ENCODE measurements at places on chromosomes 6 and 20.

GRCh38 chr6:168609026-168609685, 168.2 kb downstream of the SMOC2 start:
- no peak for DNase-seq

DNA sequence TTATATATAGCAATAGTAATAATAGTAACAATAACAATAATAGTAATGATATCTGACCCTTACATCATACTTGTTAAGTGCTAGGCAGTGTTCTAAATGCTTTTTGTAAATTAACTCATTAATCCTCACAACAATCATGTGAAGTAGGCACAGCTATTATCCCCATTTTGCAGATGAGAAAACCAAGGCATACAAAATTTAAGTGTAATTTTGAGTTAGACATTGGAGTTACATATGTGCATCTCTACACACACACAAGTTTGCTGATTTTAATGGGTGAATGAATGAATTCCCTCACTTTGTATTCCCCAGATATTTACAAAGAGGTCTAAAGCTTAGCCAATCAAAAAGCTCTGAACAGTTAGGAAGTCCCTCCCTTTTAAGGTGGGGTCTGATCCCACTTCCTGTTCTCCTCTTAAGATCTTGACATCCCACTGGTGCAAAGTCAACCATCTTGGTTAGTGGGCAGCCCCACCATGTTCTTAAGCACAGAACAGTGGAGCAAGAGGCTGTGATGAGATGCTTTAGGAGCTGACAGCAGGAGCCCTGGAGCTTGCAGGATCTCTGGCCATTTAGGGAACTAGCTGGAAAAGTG, 85.3 kb upstream of the FOXP4 start:
- no peak for DNase-seq

DNA sequence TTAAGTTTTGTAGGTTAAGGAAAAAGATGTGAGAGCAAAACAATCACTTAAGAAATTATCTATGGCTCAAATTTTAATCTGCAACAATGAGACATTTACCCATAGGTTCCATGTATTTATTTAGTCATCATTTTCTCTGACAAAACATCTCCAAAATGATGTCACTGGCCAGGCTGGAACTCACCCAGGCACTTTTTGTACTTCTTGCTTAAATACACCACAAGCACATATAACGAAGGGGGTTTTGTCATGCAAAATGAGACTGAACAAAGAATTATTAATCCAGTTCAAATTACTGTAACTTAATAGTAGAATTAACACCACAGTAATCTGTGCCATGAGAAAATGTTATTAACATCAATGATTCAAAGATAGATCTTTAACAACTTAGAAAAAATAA, 200.5 kb downstream of the PTPRK start:
- DNase-seq: no peak

- DNase-seq: no peak
These were observed 28.0 kb downstream of the OSBPL2 start for GRCh38 chr20:62266340-62266739.

DNA sequence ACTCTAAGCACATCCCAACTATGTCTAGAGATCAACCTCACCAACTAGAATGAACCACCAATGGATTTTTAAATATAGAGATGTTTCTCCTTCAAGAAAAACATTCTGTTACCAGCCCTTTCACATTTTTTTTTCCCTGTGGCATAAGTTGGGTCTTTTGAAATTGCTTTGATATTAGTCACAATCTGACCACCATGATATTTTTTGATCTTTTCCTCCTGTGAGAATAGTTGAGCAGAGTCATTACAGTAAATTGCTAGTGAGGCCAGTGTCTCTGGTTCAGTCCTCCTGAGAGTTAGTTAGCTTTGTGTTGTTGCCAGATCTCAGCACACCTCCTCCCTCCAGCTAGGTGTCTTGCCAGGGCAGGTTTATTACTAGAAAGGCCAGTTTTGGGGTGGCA, 79.7 kb upstream of the MYLIP start:
- DNase-seq: no peak

DNA sequence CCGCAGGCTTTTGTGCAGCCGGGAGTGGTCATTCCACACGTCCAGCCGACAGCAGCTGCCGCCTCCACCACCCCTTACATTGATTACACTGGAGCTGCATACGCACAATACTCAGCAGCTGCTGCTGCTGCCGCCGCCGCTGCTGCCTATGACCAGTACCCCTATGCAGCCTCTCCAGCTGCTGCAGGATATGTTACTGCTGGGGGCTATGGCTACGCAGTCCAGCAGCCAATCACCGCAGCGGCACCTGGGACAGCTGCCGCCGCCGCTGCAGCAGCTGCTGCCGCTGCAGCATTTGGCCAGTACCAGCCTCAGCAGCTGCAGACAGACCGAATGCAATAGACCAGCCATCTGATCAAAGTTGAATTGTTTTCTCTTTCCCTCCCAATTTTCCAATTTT, 10.6 kb downstream of the RBM24 start:
- DNase-seq: peak; percentile 5

- DNase-seq: no peak
These were observed 429.6 kb upstream of the PLCB4 start for GRCh38 chr20:8639112-8639778.

GRCh38 chr6:89828988-89829471, 650 bp upstream of the CASP8AP2 start:
- DNase-seq: peak; percentile 79

DNA sequence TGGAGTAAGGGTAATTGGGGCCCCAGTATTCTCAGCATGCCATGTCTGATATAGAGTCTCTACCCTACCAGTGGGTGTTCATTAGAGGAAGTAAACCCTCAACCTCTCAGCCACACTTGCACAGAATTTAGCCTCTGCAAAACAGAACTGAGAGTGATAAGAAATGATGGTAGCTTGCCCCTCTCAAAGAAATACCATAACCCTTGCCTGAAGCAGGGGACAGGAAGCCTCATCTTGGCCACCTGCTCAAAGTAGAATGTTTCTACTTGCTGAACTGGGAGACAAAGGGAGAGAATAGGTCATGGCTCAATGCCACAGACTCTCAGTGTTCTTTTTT, 33.7 kb downstream of the SPTLC3 start:
- no peak for DNase-seq

GRCh38 chr6:27758491-27758890, 153.7 kb downstream of the OR2B2 start:
- DNase-seq: no peak

GRCh38 chr6:117232196-117232595, 33.2 kb upstream of the VGLL2 start:
- no peak for DNase-seq

- no peak for DNase-seq
These were observed 36.9 kb upstream of the CD2AP start for GRCh38 chr6:47440719-47441118.

- peak; percentile 70 for DNase-seq
These were observed at the start of gene TRMT11 for GRCh38 chr6:125986301-125987025. Gene TRMT11, plus strand, starts transcription at chr6:125986540. Its CDS starts 11 bp downstream, at chr6:125986551.

GRCh38 chr20:31673943-31674463, 36.3 kb downstream of the COX4I2 start:
- DNase-seq: no peak

GRCh38 chr20:44582311-44583025, at the start of gene PKIG:
Gene PKIG, plus strand, starts transcription at chr20:44582579. Its CDS starts 31,978 bp downstream, at chr20:44614557.
- no peak for DNase-seq

DNA sequence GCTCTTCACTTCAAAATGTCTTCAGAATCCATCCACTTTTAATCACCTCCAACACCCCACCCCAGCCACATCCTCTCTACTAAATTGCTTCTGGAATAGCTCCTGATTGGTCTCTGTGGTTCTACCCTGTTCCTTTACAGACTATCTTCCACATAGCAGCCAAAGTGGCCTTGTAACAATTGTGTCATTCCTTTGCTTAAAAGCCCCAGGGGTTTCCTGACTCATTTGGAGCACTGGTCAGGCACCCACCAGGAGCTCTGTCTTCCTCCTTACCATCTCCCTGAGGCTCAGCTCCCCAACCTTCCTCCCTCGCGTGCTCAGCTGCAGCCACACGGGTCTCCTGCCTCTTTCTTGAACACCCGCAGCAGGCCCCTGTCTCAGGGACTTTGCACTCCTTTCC, 126.8 kb downstream of the HIVEP1 start:
- DNase-seq: no peak

DNA sequence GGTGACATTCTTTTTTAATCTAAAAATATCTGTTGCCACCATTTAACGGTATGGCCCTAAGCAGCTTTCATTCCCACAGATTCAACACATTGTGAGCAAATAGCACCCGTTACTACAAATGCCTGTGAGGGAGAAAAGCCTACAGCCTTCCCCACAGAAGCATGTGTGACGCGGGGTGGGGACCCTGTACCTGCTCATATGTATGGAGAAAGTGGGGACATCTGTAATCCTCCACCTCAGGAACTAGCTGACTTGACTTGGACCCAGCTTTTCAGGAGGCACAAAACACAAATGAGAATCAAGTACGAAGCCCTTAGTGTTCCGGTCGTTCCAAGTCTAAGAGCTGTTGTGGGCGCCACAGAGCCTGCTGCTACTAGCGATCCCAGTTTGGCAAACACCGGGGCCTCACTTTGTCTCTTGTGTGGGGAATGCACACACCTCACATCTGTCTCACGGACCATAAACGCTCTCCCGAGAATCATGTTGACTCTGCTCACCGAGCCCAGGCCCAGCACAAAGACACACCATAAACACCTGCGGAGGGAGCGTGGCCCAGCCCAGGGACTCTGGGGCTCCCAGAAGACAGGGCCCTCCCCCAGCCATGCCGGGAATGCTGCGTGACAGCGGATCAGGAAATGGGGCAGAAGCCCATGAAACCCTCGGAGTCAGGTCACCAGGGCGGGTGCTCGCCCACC, 21.6 kb downstream of the DLL1 start:
- peak; percentile 90 for DNase-seq

DNA sequence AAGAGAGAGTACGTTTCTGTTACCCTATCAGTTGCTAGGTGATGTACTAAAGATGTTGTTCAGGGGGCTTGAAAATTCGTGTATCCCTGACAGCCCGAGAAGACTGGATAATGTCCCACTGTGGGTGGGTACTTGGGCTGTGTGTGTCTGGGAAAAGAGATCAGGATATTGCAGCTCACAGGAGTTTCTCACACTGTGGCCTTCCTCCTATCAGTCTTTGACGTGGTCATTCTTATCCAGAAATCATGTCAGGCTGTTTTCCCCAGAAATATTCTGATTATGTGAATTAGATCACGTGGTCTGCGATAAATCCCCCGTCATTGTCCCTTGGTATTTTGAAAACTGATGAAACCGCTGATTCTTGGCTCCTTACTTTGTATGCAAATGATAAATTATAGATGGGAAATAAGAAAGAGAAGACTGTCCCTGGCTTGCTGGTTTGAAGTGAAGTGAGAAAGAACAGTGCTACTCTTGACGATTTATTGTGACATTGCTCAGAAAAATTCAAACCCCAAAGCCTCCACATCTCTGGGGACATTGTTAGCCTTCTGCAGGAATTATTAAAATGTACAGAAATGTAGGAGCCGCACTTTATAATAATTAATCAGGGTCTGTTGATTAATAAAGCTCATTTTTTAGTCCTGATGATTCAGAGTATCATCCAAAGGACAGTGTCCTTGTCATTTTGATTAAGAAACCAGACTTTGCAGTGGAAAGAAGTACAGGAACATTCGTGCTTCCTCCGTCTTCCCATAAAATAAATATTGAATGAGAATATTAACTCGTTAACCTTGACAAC, 167.5 kb upstream of the TSHZ2 start:
- DNase-seq: no peak

GRCh38 chr20:32435449-32436107, 77.4 kb downstream of the ASXL1 start:
- no peak for DNase-seq

DNA sequence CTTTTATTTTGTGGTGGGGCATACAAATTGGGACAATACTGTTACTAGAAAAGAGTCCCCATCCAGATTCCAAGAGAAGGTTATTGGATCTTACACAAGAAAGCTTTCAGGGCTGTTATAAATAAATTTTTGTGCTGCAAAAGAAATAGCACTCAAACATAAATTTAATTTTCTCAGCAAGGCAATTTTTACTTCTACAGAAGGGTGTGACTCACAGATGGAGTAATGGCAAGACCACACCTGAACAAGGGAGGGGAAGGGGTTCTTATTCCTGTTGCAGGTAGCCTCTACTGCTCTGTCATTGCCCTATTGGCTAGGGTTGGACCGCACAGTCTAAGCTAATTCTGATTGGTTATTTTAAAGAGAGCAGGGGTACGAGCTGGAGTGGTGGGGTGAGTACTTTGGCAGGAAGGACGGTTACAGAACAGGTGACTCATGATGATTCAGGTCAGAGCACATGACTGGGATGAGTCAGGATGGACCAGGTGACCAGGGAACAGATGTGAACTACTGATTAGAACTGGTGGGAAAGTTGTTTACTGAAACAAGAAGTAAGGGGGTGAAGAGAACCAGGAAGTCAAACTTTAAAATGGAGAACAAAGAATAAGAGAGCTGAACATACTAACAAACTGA, 41.1 kb downstream of the CNR1 start:
- no peak for DNase-seq

DNA sequence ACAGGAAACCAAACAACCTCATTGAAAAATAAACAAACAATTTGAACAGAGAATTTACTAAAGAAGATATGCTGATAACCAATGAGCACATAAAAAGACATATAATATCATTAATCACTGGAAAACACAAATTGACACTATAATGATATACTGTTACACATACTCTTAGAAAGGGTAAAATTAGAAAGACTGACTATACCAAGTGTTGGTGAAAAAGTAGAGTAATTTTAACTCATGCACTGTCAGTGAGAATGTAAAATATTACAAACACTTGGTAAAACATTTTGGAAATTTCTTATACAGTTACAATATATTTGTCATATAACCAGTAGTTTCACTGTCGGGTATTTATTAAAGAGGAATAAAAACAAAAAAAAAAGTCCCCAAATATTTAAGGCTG, 1139.2 kb upstream of the GJE1 start:
- DNase-seq: no peak

DNA sequence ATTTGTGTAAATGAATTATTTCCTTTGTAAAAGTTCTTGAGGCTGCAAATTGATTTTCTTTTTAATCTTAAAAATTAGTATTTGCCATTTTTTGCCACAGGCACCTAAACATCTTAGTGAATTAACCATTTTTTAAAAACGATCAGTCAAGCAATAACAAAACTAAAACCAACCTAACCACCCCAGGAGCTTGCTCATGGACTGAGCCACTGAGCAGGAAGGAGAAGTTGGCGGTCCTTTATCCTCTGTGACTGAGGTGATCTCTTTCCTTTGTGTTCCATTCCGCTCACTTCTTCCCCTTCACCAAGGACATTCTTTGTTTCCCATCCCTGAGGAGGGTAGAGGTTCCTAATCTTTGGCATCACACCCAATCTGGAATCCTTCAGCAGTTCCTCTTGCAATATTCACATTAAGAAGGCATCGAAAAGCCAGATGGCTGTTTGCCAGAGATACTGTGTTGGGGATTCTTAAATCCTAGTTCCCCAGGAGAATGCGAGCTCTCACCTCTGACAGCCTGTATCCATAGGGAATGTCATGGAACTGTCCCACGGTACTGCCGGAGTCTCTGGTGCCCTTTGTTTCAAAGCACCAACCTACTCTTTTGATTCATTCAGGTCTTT, 30.5 kb downstream of the RPRD1B start:
- DNase-seq: no peak
